ENCODE measurements at places on chromosomes 7 and 10. TPM values are rescaled to one million over a fixed set of nuclear protein-coding genes. Genes with fewer than 3 reads are reported as not detected.

PCGF5 gene
- total RNA-seq = 69.5 TPM

NOC3L gene
- total RNA-seq = 38.0 TPM

CC2D2B gene
- not detected for total RNA-seq

MCU gene
- 16.3 TPM for total RNA-seq

NKX6-2 gene
- not detected for total RNA-seq

DNA sequence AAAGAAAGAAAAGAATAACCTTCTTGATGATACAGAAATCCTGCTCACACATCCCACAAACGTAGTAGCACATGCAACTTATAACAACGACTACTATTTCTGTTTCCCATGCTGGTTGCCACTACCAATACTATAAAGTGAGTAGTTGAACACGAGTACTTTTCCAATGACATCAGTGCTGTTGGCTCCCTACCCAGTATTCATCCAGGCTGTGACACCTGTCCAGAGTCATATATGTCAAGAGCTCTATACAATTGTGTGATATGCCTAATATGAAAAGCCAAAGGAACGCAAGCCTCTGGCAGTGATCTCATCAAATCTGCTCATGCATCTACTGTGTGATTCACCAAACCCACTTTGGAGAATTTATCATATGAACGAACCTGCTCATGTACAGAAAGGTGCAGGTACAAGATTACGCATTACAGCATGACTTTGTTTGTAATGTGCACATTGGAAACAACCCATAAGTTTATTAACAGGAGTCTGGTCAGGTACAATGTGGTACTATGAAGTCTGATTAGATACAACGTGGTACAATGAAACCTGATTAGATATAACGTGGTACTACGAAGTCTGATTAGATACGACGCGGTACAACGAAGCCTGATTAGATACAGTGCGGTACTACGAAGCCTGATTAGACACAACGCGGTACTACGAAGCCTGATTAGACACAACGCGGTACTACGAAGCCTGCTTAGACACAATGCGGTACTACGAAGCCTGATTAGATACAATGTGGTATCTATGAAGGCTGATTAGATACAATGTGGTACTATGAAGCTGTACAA lies 5.8 kb upstream of the ITIH5 start:
- DNase-seq = no peak

GRCh38 chr10:89346405-89347254 lies 18.8 kb downstream of the IFIT3 start:
- DNase-seq = no peak

GRCh38 chr7:139893999-139894398 lies 64.9 kb downstream of the TBXAS1 start:
- no peak for DNase-seq

GRCh38 chr7:55275291-55276200 lies 89.6 kb upstream of the LANCL2 start:
- DNase-seq = no peak

- DNase-seq = no peak
Measured at GRCh38 chr7:138911007-138911406, 70.2 kb downstream of the KIAA1549 start.

GRCh38 chr10:97363071-97363470 lies 28.5 kb upstream of the FRAT2 start:
- DNase-seq = no peak

DNA sequence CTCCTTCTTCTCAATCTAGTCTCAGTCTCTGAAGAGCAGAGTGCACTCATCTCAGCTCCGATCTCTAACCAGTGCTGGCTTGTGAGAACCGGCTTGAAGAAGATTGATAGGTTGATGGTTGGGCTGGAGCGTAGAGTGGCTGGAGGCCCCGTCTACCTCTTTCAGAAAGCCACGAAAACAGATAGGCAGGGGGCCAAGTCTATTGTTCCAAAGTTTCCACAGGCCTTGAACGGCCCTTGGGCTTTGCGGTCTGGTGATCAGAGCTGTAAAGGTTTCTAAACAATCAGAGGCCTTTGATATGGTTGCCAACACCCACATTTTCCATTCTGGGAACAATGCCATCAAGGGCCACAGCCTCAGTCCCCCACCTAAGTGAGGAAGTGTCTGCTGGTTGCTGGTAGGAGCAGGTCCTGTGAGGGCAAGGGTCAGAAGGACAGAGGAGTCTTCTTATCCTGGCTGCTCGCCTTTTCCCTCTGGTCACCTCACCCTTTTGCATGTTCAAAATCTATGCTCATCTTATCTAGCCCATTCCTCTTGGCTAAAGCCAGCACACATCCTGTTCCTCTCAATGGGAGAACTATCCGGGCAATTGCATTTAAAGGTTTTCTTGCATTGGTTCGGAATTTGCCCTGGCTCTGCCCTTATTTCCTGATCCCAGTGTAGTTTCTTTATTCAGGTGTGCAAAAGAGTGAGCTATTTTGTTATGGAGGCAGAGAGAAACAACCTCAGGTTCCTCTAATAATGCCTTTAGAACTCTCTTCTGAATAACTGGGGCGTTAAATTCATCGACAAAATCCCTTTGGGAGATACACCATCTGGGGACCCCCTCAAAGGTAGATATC lies 70.3 kb upstream of the KMT2E start:
- DNase-seq = peak; percentile 88

GRCh38 chr10:49298983-49299815 lies at the start of gene C10orf71:
Gene C10orf71, plus strand, starts transcription at chr10:49299170. Its CDS starts 23,376 bp downstream, at chr10:49322546.
- no peak for DNase-seq

DNA sequence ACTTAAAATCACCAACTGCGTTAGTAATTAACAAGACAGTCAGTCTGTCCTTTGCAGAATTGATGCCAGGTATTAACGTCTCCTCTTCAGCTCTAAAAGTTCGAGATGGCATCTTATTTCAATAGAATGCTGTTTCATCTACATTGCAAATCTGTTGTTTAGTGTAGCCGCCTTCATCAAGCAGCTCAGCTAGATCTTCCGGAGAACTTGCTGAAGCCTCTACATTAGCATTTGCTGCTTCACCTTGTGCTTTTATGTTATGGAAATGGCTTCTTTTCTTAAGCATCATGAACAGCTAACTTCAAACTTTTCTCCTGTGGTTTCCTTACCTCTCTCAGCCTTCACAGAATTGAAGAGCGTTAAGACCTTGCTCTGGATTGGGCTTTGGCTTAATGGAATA lies 95.5 kb upstream of the FAM20C start:
- DNase-seq = no peak

- no peak for DNase-seq
Measured at GRCh38 chr7:132691201-132691600, 114.9 kb upstream of the PLXNA4 start.

DNA sequence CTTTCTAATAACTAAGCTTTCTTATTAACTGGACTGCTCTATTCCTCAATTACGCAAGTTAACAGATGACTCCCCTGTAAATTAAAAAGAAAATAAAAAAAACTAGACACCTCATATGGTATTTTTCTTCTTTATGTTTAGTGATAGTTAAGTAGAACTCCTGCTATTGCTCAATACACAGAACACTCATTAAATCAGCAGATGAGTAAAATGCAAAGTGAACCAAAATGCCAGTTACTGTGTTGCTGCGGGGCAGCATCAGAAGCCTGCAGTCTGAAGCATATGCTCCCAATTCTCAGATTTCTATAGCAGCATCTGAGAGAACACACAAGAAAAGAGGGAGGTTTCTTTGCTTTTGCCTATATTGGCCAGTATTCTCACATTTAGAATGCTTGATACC lies 28.4 kb downstream of the CDK6 start:
- DNase-seq = no peak

DNA sequence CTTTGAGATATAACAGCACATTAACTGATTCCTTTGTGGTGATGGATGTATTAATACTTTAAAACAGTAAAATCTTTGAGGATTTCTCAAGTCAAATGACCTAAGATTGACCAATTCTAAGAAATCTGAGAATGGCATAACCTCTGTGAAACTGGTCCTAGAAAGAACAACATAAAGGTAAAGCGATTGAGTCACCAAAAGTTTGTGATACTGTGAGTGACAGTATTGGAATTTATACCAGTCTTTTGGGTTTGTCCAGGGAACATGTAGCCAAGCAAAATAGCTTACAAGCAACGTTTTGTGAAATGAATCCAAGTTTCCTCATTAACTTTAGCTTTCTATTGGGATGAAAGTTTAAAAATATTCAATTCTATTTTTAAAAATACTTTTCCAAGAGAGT lies 157.4 kb upstream of the TMEM196 start:
- DNase-seq = no peak

DNA sequence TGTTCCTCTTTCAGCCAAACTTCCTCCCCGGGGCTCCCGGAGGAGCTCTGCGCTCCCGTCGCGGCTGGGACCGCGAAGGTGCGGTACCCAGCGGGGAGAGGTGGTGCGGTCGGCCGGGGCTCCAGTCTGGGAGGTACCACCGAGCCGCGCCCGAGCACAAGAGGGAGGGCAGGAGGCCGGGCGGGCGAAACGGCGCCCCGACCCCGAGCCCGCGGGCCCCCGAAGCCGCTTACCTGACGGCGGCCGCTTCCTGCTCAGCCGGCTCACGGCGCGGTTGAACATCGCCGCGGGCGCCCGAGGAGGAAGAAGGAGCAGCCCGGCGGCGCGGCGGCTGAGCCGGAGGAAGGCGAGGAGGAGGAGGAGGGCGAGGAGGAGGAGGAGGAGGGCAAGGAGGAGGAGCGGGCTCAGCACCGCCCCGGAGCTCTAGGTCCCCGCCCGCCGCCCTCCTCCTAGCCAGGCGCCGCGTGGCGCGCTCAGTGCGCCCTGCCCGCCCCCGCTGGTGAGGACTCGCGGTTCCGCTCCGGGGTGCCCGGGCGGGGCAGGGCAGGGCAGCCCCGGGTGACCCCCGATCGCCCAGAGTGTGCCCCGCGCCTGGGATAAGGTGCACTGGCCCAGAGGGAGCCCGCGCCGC lies at the start of gene RGS10:
Gene RGS10, minus strand, starts transcription at position 363 of the 631 bp plus-strand sequence. Its CDS starts 81 bp downstream, at position 282.
- DNase-seq = peak; percentile 92

DNA sequence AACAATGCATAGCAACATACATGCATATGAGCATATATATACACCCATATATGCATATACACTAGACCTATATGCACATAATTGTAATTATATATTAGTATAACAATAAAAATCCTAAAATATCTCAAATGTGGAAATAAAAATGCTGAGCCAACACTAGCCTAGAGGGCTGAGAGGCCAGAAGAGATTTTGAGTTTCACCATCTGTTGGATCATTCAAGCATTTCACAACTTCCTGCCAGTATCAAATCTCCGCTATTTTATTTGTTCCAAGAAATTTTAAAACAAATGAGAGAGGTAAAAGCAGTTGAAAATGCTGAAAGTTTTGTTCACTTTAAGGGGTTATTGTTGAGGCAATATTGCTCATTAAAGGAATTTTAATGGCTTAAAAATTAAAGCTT lies 187.0 kb downstream of the PCDH15 start:
- no peak for DNase-seq

- peak; percentile 26 for DNase-seq
Measured at GRCh38 chr10:44300666-44301649, 83.9 kb downstream of the CXCL12 start.

DNA sequence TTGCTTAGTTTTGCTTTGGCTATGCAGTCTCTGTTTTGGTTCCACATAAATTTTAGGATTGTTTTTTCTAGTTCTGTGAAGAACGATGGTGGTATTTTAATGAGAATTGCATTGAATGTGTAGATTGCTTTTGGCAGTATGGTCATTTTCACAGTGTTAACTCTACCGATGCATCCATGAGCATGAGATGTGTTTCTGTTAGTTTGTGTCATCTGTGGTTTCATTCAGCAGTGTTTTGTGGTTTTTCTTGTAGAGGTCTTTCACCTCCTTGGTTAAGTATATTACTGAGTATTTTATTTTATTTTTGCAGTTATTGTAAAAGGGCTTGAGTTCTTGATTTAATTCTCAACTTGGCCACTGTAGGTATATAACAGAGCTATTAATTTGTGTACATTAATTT lies 78.2 kb upstream of the ZNF92 start:
- no peak for DNase-seq

- DNase-seq = no peak
Measured at GRCh38 chr7:44441079-44441478, 49.4 kb downstream of the NUDCD3 start.
